Astrocyte of the spinal cord (primary cell): ENCODE measurements at places on chromosomes 4 and X.

DNA sequence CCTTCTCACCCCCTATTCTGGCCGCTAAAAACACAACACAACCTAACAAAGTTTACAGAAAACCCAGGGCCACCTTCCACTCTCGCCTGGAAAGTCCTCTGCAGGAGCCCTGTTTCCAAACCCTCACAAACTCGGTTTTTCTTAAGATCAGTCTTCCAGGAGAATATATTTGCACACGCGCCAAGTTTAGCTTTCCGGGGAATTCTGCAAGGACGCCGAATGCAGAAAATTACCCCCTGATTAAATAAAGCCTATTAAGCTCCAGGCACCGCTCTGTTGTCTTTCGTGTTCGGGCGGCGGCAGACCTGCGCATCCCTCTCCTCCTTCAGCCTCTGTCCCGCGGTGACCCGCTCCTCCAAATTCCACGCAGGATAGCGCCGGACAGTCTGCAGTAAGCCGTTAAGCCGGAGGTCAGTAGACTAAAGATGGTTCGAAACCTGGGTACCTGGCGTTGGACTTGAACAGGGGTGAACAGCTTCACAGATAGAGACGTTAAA is 5.0 kb downstream of the MSX1 start:
- peak; percentile 32 for DNase-seq

DNA sequence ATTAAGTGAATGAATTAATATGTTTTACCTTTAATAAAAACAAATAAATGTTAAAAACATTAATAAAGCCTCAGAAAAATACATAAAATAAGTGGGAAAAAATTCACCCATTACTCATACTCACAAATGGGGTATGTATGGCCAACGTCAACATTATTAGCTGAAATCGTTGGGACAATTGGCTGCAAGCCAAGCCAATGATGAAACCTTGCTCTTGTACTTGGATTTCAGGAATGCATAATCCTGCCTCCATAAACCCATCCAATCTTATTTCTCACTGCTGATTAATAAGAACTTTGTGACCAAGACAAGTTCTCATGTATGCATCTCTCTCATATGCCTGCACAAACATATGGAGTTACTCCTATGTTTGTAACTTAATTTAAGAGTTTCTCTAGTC is 35.3 kb upstream of the ADAMTS3 start:
- peak; percentile 22 for DNase-seq

- DNase-seq: peak; percentile 46
These were observed 46.0 kb downstream of the PCGF3 start for GRCh38 chr4:751676-752075.

DNA sequence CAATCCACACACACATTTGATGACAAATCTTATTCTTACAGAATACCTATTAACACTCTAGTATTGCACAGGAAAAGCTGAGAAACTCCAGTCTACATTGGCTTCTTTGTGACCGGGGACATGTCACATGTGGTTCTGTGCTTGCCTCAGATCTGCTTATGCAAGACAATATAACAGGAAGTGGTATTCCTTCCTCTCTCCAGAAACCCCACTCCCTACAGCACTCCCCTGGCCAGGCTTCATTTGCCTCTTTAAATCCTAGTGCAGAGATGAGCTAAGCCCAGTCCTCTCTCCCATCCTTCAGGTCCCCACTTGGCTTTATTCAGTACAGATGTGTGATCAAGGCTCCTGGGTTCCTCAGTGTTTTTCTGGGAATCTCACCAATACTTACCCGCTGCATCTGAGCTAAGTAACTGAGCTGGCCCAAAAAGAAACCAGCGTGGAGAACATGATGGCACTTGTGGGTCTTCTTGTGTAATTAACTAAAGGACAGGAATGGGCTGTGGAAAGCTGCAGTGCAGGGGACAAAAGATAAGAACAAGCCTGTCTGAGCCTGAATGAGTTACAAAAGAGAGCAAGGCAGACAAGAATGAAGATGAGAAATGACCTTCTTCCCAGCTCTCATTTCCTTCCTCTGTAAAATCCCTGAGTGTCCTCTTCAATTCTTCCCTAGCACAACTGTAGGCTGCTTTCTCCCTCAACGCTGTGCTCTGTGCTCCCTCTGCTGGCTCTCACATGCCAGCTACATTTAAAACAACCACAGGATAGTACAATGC is 105.6 kb downstream of the HNRNPD start:
- DNase-seq: peak; percentile 48

DNA sequence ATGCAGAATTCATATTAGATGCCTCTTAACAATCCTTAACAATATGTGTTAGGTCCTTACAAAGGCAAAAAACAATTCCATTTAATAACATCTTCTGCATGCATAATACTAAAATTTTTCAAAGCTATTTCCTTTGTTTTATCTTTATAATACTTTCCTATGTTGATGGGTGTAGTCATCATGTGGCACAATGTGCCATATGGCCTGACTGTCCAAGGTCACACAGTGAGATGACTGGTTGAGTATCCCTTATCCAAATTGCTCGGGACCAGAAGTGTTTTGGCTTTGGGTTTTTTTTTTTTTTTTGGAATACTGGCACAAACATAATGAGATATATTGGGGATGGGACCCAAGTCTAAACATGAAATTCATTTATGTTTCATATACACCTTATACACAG is 77.7 kb downstream of the NR3C2 start:
- no peak for DNase-seq

DNA sequence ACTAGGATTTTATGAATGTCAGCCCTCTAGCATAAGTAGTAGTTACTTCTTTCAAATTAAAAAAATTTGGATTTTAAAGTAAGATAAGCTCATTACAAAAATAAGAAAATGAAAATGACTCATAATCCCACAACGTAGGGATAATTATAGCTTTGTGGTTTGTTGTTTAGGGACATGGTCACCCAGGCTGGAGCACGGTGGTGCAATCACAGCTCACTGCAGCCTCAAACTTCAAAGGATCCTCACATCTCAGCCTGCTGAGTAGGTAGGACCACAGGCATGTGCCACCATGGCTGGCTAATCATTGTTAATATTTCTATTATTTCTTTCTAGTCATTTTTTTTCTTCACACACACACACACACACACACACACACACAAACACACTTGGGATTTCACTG is 57.6 kb downstream of the PLAC1 start:
- peak; percentile 59 for DNase-seq

GRCh38 chrX:68895341-68895755 is 66.5 kb downstream of the EFNB1 start:
- peak; percentile 40 for DNase-seq

DNA sequence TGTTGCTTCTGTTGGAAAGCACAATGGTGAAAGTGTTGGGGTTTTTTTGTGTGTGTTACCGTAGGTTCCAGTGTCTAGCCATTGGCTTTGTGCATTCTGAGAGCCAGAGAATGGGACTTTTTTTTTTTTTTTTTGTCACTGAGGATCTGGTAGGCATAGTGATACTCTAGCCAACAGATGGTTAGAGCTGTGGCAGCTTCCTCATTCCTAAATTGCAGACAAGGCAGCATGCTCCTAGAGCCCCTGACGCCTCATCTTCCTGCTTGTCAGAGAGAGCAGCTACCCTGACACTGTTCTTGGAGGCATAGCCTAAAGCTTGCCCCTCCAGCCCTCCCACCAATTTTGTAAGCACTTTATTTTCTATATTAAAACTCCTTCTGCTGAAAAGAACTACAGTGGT is 27.0 kb downstream of the ARHGEF9 start:
- no peak for DNase-seq

DNA sequence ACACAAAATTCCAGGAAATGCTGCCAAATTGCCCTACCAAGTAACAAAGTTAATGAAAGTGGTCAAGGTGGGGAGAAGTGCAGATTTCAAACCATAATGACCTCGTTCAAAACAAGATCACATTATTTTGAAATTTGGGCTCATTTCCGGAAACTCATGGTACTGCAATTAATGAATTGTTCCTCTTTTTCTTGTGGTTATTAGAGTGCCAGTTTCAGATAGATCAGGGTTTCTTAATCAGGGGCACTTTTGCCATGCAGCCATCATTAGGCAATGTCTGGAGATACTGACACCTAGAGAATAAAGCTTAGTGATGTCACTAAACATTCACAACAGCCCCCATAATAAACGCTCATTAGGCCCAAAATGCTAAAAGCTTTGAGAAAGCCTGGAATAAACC is 381.5 kb upstream of the GALNT7 start:
- no peak for DNase-seq

GRCh38 chrX:37825215-37825842 is 22.0 kb downstream of the DYNLT3 start:
- DNase-seq: peak; percentile 43

GRCh38 chr4:48196758-48197504 is 62.9 kb upstream of the TXK start:
- DNase-seq: no peak

GRCh38 chr4:77147079-77147782 is 9.8 kb upstream of the CCNG2 start:
- DNase-seq: no peak

DNA sequence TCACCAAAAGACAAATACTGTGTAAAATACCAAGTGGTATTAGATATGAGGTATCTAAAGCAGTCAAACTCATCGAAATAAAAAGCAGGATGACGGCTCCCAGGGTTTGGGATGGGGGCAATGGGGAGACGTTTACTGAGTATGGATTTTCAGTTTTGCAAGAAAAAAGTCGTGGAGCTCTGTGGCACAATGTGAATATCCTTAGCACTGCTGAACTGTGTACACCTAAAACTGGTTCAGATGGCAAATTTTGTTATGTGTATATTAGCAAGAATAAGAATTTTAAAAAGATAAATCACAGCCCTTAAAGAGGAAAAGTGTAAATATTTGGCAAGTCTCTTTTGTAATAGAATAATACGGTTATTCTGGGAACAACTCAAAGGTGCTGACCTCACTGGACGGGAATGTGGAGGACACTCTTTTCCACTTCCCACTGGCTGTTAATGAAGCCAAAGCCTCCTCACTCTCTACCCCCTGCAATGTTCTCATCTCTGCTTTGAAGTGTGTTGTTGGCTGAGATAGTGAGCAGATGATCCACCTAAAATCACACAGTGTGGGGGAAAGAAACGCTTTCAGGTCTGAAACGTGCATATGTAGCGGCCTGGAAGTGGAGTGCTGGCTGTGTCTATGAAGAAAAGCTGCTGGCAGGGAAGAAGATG is 49.2 kb downstream of the SEL1L3 start:
- DNase-seq: peak; percentile 80

DNA sequence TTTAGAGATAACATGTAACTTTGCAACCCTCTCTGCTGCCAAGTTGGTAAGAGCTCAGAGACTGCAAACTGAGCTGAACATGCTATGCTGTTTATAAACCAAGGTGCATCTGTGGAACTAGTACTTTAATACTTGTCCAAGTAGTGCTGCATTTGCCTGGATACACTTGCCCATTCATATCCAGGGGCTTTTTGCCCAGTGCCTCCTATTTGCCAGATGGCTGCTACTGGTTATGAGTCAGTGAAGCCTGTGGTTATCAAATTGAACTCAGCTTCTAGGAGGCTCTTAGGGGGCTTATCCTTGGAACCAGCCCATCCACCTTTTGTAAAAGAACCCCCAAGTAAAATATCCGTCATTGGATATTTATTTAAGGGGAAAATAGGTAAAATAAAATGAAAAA is 79.6 kb downstream of the AFF2 start:
- DNase-seq: peak; percentile 50

- DNase-seq: peak; percentile 3
These were observed 36.2 kb downstream of the DCX start for GRCh38 chrX:111375747-111376146.

- DNase-seq: peak; percentile 36
These were observed 41.6 kb downstream of the TMA16 start for GRCh38 chr4:163536091-163536490.

- DNase-seq: no peak
These were observed 10.4 kb upstream of the NUDT6 start for GRCh38 chr4:122932763-122933162.

- DNase-seq: no peak
These were observed 330.6 kb upstream of the F9 start for GRCh38 chrX:139199933-139200332.

DNA sequence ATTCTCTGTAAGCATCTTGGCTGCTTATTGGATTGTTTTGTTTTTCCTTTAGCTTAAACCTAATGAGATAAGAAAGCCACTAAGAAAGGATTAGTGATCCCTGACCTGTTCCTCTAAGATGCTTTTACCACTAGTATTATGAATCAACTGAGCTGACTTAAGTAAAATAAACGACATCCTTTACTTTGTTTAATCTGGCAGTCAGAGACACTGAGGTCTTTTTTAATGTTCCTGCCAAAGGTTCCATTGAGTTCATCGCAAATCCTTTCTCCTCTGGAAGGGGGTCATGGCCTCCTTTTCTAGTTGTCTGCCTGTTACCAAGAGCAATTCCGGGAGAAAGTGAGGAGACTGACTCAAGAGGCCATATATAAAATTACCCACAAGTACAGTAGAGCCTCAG is 1038.3 kb upstream of the SLIT2 start:
- DNase-seq: peak; percentile 83

DNA sequence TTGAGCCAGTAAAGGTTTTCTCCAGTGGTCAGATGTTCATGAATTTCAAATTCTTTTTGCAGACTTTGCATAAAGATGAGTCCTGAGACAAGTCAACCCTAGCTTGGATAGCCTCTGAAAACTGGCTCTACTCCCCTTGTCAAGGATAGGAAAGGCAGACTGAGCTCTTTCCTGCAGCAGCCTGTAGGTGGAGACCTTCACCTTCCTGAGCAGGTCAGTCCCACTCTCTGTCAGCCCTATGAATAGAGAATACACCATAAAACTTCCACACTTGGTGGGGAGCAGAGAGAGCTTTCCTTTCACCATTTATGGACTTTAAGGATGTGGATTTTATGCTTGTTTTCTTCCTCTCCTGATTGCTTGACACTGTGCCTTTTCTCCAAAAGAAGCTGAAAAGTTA is 41.9 kb downstream of the PCDH19 start:
- DNase-seq: no peak
